Erythroblast (primary cell): ENCODE measurements at places on chromosomes 2 and 18.

- no peak for DNase-seq
Measured at GRCh38 chr2:129887688-129888266, 91.7 kb upstream of the RAB6C start.

DNA sequence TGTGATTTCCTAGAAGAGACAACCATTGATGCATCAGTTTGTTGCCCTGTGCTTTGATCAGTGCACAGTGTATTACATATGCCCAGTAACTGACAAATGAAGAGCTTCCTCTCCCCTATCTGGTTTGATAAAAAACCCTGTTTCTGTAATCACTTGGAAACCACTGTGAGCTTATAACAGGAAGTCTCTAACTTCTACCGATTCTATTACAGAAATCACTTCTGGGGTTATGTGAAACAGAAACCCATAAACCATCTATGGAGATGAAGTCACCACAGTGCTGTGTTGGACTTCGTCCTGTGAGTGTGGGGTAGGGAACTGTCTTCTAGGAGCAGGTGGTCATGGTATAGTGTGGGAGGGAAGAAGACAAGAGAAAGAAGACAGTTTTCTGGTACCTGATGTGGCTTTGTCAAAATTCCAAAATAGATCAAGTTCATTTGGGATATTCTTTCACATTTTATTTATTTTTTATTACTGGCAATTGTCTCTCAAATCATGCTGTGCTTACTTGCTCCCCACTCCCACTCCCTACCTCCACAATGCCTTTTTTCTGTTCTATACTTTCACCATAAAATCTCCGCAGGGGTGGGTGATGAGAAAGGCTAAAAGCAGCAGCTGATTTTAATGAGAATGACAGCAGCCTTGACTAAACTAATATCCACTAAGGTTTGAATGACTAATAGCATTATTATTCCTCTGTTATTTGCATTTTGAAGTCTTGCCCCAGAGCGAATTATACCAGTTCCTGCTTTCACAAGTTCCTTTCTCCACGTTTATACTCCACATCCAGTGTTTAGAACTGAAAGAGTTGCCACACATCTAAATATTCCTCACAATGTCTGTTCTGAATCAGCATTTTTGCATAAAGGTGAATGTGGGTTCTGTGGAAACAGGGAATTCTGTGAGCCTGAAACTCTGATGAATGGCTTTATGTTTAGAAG, 41.7 kb upstream of the RND3 start:
- no peak for DNase-seq

DNA sequence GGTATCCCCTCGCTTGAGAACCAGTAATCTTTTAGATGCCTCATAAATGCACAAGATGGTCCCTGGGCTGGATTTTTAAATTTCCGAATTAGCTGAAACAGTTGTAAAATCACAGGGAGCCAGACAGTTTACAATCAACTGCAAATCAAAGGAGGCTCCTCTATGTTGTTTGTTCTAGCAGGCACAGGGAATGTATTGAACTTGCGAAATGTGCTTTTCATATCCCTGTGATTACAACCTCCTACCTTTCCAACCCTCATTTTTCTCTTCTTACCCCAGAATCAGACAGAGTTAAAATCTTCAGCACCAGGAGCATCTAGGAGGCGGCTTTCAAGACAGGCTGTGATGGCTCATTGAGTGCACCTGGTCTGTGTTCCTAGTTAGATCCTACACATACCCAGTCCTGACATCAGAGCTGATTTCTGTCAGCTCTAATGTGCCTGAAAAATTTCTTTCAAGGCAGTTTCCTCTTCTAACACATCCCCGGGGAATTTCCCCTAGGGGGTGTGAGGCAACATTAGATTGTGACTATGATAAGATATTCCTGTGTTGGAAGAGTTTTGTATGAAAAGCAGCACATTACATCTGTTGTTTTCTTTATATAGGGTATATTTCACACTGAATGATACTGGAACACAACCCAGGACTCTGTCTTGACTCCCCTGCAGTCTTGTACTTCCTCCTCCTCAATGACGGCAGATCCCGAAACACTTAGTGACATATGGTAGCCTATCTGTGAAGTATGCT, 17.9 kb upstream of the CAVIN2 start:
- no peak for DNase-seq

DNA sequence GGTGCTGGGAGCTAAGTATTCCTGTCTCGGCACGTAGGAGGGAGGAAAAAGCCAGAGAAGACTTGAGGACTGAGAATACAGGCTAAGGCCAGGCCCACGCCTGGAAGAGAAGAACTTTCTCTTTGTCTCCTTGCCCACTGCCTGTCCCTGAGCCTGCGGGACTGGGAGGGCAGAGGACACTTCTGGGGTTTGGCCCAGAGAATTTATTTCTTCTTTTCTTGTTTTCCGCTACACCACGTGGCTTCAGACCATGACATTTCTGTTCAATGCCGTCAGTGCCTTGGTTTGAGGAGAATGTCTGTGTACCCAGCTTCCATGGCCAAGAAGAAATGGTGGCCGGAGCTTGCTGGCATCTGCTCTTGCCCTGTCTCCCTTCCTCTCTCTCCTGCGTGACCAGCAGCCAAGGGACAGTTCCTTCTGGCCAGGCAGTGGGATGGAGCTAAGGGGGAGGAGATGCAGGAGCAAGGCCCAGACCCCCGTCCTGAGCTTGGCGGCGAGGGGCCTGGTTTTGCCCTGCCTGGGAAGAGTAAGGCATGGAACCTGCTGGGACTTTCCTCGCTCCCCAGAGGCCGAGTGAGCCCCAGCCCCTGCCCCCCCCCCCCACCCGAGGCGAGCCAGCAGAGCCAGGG, 140.3 kb downstream of the KLHL29 start:
- DNase-seq, result no peak

GRCh38 chr2:69914950-69915945, at the start of gene MXD1:
MXD1 (plus strand) TSS chr2:69915109; CDS start chr2:69915331, 222 bp downstream.
- DNase-seq, result peak; percentile 53

- DNase-seq, result no peak
Measured at GRCh38 chr2:122389694-122390093, 634.2 kb downstream of the TSN start.

GRCh38 chr18:9750112-9750511, 42.0 kb downstream of the RAB31 start:
- DNase-seq, result no peak

DNA sequence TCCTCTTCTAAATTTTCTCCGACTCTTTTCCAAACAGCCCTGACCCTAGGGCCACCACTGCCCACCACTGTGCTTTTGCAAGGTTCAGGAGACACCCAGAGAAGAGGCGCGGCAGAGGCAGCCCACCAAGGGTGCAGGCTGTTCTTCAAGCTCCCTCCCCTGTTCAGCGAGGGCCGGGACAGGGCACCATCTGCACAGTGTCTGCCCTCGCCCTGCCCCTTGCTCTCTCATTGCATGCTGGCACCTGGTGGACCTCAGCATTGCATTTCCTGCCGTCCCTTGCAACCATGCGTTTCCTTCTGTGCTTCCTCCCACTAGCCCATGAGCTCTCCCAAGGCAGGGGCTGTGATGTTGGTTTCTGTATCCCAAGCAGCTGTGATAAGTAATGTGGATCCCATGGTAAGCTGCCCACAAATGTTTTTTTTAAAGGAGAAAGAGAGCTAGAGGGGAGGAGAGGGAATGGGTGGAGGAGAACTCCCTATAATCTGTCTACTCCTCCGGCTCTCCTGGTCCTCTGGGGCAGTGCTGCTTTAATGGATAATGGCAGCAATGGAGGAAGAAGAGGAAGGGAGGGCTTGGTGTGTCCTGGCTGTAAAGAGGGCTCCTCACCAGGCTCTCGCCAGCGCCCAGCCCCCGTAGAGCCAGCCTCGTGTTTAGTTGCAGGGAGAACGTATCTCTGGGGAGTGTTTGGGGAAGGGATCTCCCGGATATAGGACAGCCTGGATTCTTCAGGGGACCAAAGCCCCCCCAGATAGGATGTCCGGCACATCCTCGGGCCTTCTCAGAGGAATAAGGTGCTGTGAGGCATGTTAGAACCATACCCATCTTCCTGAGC, 15.6 kb upstream of the YWHAQ start:
- DNase-seq, result no peak

GRCh38 chr2:69755862-69756467, 14.0 kb downstream of the ANXA4 start:
- DNase-seq, result peak; percentile 76

- DNase-seq, result no peak
Measured at GRCh38 chr2:144325086-144325485, 194.8 kb downstream of the ZEB2 start.

- DNase-seq, result no peak
Measured at GRCh38 chr18:70107091-70107490, 98.4 kb downstream of the RTTN start.

DNA sequence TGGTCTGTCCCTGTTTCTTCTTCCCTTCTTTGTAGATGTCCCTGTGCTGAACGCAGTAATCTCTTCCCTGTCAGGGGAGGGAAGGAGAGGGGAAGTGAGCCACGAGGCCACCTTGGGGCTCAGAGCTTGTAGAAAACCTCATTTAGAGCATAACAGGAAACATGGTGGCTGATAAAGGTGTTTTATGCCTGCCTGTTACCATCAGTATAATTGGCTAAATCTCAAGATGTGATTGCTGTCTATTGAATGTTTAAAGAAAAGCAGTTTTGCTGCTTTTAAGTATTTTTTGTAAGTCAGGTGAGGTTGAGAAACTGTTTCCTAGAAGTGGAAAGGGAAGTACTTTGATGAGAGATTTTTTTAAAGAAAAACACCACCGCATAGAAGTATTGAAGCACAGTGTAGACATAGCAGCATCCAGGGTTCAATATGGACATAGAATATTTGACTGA, 59.7 kb upstream of the PDK1 start:
- DNase-seq, result no peak

GRCh38 chr2:236579746-236580315, 10.2 kb downstream of the ACKR3 start:
- no peak for DNase-seq

GRCh38 chr2:43408407-43409160, 182.2 kb upstream of the ZFP36L2 start:
- no peak for DNase-seq

DNA sequence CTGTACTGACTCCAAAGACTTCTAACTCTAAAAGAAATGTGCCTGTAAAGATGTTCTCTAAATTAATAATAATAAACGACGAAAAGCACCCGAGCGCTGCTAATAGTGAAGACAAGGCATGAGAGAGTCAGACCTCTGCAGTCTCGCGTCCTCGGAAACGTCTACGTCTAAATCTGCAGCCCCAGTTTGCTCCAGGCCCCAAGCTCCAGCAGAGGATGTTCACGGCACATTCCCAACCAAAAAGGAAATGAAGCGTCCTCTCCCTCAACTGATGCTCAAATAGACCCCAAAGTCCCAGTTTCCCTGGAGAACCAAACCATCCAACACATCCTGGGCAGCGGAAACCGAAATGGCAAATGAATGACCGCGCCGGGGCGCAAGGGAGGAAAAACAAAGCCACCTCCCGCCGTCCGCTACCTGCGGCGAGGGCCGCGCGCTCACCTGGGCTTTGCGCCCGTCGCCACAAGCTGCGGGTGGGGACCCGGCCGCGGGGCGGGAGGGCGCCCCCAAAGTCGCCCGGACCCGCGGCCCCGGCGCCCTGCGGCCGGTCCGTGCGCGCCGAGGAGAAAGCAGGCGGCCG, 47.1 kb upstream of the CCDC150 start:
- DNase-seq, result no peak

- DNase-seq, result peak; percentile 51
Measured at GRCh38 chr2:229714736-229715541, 584 bp upstream of the DNER start.

DNA sequence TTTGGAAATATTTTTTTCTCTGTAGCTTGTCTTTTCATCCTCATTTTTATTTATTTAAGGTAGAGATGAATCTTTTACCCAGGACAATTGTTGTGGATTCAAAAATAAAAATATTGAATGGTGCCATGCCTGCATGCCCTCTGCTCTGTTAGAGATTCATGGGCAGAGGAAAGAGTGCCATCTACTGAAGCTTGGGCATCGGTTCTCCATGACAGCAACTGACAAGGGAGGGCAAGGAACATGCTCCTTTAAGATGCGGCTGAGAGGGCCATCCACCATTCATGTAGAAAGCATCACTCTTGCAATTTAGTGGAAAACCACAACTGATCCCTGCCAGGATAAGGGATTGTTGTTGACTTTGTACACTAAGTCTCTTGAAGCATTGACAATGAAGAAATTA, 79.9 kb downstream of the PARD3B start:
- DNase-seq, result no peak

DNA sequence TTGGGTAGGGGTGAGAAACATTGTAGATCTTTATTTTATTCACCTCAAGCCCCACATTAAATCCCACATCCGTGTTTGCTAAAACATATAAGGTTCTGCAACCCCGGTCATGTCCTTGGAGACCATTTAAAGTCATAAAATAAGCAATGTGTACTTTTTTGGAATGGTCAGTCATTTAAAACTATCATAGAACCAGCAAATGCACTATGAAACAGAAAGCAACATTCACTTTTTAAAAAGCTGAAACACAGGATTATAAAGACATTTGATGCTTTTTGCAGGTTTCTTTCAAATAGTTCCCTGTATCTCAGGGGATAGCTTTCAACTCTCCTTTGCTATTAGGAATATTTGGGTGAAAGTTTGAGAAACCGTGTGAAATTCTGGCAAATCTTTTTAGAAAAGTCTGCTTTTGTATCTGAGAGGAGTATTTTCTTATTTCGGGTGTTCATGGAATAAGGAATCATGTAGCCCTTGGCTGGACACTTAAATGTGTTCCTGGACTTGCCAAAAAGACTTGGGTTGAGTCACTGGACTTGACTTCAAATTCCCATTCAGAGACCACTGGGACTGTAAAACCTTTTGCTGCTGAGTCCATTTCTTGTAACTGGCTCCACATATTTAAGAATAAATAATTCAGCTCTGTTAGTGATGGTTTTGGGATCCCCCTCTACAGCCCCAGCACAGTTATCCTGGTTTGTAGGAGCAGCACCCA, 5.9 kb upstream of the CETN1 start:
- no peak for DNase-seq

GRCh38 chr18:32420084-32420750, 50.5 kb downstream of the GAREM1 start:
- DNase-seq, result no peak

- DNase-seq, result no peak
Measured at GRCh38 chr2:199962203-199962602, 6.8 kb downstream of the MAIP1 start.

GRCh38 chr2:8893474-8893873, 56.1 kb upstream of the KIDINS220 start:
- DNase-seq, result no peak

DNA sequence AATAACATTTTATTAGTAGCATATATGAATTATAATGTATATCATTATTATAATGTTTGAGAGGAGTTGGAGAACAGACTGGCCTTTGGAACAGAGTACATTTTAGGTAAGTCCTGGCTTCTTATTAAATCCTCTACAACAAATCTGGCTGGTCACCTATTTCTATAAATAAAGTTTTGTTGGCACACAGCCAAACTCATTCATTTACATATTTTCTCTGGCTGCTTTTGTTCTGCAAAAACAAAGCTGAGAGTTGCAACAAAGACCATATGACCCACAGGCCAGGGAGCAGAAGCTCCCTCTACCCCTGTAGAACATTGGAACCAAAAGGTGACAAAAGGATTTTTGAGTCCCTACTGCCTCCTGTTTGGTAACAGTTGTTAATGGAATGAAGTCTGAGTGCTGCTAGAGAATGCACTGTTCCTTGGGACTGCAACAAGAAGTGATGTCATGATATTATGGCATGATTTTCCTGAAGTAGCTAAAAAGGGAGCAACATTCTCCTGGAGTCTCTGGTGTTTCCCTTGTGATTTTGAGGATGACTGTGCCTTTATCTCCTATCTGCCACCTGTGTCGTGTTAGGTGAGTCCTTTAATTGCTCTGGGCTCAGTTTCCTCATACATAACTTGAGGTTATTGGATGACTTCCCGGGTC, 22.0 kb upstream of the SP9 start:
- no peak for DNase-seq

GRCh38 chr2:9030841-9031240, 27.4 kb upstream of the MBOAT2 start:
- no peak for DNase-seq
